ENCODE measurements at places on chromosomes 1 and 21.
A peak's percentile ranks its signal among the peaks of the same experiment; 100 is the strongest.

GRCh38 chr1:7590426-7590790 is 180.7 kb upstream of the VAMP3 start:
- no peak for DNase-seq

DNA sequence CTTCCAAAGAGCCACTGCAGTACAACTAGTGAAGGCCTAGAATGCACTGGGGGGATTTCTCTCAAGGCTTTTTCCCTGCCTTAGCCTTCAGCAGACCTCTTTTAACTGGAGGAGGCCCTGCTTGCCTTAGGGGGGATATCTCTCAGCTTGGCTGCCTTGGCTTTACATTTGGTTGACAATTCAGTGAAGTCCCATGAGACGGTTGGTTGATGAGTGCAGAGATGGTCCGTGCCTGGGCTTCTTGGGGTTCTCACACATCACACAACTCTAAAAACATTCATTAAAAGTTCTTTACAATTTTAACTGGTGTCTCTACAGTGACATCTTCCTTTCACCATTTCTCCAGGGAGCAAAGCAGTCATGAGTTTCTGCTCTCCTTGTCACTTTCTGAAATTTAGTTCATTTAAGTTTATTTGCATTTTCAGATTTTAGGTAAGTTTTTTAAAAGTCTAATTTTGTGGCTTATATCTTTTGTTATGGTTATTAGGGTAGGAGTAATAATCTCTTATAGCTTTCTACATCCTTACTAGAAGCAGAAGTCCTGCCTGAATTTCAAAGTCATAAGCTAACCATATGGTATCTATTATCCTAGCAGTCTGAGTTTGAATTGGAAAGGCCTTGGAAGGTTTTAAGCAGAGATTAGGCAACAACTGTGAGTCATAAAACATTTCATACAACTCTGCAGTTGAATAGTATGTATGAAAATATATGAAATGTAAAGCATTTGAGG is 487.6 kb downstream of the DPYD start:
- no peak for DNase-seq

DNA sequence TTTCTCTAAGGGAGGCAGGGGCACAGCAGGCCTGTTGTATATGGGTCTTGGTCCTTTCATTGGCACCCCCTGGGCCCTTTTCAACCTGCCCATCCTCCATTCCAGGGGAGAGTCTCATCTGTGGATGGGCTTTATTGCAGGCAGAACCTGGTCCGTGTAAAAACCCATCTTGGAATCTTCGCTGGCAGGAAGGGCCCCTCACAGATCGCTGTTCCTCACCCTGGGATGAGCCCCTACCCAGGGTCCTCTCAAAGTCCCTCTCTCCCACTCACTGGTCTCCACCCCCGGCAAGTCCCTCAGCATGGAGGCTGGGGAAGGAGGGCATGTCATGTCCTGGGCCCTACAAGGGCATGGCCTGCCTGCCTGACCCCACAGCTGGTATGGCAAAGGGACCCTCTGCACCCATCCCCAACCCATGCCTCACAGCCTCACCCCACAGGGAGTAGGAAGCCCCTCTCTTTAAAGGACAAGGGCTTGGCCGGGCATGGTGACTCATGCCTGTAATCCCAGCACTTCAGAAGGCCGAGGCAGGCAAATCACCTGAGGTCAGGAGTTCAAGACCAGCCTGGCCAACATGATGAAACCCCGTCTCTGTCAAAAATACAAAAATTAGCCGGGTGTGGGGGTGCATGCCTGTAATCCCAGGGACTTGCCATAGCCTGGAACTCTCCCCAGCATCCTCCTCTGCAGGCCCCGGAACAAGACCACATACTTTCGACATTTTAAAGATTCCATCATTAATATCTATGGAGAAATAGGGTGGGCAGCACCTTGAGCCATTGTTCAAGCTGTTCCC is 13.2 kb upstream of the CDA start:
- DNase-seq = no peak

DNA sequence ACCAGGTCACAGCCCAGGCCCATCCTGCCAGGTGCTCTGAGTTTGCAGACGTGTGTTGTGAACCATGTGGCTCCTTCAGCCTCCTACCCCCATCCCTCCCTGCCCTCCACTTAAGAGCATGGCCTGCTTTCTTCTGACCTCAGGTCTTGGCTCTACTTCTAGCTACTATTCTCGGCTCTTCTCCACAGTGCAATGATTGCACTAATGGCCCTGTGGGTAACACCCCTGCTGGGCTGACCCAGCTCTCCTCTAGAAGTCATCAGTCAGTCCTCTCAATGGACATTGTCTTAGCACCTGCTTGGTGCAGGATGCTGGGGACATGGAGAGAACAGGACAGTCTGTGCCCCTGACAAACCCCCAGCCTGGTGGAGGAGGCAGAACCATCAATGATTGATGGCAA is 22.2 kb upstream of the IFFO2 start:
- DNase-seq = no peak

DNA sequence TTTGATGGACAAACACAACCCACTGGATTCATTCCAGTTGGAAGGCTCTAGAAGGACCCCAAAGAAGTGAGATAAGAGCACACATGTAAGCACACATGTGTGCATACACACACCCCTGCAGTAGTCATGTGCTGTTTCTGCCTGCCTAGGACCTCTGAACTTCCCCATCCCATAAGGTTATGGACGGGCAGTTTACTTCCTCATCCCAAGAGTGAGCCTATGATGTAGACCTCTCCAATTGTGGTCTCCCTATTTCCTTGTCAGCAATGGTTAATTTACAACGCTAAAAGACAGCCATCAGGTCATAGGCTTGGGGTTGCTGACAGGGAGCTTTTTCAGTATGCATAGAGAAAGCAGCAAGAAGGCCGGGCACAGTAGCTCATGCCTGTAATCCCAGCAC is 15.4 kb upstream of the ADAR start:
- DNase-seq = no peak

DNA sequence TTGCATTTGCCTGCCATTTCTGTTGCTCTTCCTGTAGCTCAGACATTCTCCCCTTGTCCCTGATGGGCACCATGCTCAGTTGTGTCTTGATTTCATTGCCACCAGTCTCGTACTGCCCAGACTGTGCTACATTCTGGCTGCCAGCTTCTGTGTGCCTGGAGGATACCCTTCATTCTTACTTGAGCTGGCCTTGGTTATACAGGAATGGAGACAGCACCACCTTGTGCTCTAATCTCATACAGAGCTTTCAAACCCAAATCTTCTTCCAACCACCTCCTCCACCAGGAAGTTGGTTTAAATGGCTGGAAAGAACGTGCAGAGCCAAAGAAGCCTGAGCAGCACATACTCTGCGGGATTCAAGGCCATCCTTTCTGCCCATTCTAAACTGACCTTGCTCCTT is 165.3 kb downstream of the SLC35F3 start:
- no peak for DNase-seq

DNA sequence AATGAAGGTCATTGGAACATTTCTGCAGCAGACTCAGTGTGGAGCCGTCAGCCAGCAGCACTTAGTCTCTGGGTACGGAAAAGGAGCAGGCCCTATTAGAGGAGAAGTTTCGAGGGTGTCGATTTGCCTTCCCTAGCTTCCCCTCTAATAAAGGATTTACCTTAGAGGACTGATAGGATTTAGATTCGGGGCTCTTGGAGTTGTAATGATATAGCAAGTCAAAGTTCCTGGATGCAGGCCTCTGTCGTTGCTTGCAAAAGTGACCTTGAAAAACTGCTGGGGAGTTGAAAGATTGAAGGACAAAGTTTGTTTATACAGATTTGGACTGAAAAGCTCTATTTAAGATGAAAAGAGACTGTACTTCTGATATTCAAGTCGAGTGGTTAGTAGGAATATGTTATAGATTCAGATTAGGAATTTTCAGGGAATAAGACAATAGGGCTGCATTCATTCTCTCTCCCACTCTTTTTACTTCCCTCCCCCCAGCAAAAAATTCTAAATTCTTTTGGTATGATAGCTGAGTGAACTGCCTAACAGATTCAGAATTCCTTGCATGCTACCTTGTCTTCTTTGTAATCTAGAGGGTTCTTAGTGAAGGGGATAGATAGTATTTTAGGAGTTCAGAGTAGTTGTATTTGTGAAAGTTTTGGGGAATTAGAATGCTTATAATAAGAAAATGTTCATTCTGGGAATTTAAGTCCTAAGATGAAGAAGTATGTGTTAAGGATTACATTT is 19.2 kb downstream of the NFYC start:
- peak; percentile 1 for DNase-seq

GRCh38 chr1:87451229-87451920 is 122.7 kb downstream of the LMO4 start:
- no peak for DNase-seq

DNA sequence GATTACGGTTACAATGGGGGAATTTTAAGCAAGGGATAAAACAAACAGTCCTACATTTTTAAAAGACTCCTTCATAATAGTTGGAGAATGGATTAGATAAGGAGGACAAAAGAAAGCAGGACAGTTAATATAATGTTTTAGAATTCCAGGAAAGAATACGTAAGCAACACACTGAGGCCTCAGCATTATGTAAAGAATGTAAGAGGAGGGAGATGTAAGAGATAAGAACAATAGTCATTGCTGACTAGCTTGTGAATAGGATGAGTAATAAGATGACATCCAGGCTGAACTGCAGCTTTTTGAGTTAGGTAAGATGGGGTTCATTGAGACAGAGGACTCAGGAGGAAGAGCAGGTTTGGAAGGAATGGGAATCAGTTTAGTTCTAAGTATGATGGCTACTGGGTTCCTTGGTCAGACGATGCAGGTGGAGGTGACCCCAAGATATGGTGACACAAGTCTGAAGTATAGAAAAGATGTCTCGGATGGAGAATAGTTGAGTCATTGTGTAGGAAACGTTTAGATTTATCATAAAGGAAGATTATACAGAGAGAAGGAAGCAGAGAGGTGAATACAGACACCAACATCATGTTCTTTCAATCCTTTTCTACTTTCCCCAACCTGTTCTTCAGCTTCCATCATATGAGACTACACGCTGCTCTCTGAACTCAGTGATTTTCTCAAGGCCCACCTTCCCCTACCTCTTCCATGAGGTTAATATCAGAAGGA is 372.8 kb downstream of the PTBP2 start:
- no peak for DNase-seq

GRCh38 chr1:205955499-205955898 is 12.2 kb upstream of the SLC26A9 start:
- no peak for DNase-seq

GRCh38 chr1:101311146-101311920 is 74.5 kb downstream of the S1PR1 start:
- DNase-seq = no peak

DNA sequence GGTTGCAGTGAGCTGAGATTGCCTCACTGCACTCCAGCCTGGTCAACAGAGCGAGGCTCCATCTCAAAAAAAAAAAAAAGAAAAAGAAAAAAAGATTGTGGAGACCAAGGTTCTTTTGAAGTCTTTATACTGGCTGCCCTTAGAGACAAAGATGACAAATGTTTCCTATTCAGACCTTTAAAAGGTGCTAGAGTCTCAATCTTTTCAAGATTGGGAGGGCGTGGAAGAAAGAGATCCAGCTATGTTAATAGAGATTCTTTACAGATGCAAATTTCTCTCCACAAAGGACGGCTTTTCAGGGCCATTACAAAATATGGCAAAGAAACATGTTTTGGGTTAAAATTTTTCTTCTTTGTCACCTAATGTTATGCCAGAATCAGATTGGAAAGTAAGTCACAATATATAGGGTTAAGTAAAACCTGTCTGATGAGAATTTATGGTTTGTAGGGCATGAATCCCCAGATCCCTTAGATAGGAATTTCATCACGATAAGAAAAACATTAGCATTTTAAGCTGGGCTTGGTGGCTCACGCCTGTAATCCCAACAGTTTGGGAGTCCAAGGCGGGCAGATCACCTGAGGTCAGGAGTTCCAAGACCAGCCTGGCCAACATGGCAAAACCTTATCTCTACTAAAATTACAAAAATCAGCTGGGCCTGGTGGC is 13.0 kb upstream of the MORC3 start:
- no peak for DNase-seq

DNA sequence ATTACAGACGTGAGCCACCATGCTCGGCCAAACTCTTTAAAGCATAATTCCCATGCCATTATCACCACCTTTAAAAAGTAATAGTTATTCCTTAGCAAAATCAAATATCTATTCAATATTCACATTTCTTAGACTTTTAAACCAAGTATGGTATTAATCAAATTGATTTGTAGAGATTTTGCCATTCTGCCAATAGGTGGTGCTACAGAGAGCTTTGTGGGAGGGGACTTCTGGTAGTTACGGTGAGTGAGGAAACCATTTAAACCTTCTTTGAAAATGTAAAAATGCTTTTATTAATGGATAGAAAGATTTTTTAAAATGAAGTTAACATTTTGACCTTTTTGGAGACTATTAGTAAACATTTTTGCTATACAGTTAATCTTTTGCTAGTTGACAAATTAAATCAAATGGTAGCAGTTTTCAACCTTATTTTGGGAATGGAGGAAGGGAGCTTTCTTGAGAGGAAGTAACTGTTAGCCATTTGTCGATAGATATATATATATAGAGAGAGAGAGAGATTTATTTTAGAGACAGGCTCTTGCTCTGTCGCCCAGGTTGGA is 19.3 kb downstream of the IARS2 start:
- no peak for DNase-seq

DNA sequence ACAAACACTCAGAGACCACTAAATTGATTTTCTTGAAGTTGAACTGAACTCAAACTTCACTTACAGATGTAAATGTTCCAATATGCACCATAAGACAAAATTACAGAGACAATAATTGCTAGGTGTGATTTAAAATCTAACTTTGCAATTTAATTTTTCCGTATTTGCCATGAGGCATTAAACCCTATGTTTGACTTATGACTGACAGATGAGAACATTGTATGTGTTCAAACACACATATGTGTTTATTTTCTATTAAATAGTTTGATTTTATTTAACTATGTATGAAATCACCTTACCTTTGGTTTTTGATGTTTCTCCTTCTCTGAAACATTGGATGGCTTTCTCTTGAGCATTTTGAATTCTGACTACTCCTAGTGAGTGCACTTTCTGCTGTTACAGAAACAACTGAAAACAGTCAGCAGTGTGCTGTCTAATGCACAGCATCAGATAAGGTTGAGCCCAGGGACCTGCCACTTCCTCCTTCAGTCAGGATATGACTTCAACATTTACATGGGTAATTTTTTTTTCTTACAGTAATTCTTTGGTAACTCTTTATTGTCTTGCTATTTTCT is at the start of gene SAMSN1:
TSS of gene SAMSN1 (minus strand) at position 410 of the 575 bp plus-strand sequence. CDS start at position 356, 54 bp downstream.
- DNase-seq = no peak

- no peak for DNase-seq
These were observed 40.9 kb upstream of the IKBKE start for GRCh38 chr1:206429421-206429820.

DNA sequence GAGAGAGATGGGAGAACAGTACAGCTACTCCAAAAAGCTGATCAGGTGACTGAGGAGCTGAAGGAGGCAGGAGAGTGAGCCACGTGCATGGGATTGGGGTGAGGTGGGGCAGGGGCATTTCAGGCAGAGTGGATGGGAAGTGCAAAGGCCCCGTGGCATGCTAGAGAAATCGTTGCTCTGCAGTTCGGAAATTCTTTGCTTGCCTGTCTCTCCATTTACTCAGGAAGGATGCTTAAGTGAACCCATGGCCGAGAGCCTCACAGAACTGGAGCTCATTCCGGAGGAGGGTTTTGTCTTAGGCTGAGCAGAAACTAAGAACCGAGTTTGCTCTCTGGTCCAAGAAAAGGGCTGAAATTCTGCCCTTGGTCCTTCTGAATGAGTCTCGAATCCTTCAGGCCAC is 139.8 kb upstream of the TMEM51 start:
- no peak for DNase-seq

Data from caudate nucleus (tissue), 63 donors.